Putamen (tissue), 1 donor: ENCODE measurements at places on chromosomes 4 and X.

GRCh38 chr4:98688411-98689290 is 30.2 kb upstream of the TSPAN5 start:
- DNase-seq: no peak

DNA sequence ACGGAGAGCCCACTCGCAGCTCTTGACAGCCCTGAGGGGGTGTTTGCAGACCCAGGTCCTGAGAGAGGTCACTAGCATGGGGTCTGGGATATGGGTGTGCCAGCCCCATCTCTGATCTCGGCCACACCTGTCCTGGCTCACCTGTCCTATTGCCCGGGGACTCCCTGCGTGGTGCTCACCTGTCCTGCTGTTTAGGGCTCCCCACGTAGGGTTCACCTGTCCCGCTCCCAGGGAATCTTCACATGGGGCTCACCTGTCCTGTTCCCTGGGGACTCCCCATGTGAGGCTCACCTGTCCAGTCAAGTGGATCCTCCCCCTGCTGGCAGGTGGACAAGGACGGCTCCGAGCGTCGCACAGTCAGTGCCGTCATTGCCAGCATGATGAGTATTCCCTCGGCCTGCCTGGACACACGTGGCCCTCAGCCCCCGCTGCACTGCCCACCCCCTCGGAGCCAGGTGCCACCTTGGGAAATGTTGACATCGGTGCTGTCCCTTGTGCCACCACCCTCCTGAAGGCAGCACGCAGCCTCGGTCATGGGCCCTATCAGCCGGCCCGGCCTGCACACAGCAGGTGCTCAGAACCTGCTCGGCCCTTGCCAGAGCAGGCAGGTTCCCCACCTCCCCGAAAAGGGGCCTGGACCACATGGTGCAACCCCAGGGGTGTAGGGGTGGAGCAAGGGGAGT is 6.3 kb downstream of the SLC49A3 start:
- DNase-seq: no peak

GRCh38 chr4:119032921-119033685 is 102.5 kb upstream of the MYOZ2 start:
- DNase-seq: no peak

DNA sequence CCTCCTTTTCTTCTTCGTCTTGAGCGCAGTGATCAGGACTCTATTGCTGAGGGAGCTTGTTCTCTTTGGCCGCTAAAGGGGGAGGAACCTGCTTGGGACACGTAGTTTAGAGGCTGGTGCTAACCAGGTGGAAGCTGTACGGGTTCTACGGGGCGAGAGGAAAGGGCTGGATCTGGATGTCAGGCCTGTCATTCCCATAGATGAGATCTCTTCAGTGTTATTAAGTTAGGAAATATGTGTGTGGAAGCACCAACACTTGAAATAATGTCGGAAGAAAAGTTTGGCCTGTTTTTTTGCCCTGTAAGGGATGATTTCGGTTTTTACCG is 643 bp downstream of the SRP72 start:
- peak; percentile 53 for DNase-seq

GRCh38 chrX:11244636-11245035 is 48.6 kb upstream of the AMELX start:
- no peak for DNase-seq

DNA sequence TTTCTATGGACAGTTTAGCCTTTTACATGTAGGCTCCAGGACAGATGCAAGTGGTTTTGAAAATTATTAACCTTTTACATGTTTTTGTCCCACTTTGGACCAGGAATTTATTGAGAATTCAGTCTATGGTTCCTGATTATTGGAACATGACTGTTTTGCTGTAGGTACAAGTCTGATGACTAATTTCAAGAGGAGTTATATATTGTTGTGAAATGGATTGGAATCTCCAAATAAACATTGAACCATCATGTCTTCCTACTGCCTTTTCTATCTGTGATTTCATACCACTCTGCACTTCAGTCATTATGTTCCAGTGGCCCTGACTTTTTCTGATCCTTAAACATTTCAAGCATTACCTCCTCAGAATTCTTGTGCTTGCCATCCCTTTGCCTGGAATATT is 35.9 kb downstream of the TBC1D19 start:
- no peak for DNase-seq

GRCh38 chrX:10054396-10054795 is 87.2 kb downstream of the CLDN34 start:
- no peak for DNase-seq

DNA sequence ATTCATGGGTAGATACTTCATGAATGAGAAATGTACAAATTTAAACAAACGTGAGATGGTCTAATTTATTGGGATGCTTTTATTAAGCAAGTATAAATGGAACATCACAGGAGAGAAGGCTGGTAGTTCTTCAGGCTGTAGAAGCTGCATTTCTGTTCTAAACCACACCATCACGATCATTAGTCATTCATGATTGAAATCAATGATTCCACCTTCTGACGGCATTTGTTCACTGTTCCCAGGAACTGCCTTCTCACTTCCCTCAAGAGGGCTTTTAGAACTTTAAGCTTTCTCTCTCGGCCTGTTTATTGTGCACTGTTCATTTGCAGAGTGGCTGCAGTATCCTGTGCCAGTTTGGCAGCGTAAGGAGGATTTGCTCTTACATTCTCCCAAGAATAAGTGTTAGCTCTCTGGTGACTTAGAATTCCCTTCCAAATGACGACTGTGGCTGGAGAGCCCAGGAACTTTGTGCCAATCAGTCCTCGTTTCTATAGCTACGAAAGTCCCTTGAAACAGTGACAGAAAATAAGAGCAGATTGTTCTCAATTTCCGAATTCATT is 54.7 kb downstream of the MFAP3L start:
- DNase-seq: peak; percentile 72

GRCh38 chrX:16087076-16087475 is 36.3 kb upstream of the GRPR start:
- no peak for DNase-seq

DNA sequence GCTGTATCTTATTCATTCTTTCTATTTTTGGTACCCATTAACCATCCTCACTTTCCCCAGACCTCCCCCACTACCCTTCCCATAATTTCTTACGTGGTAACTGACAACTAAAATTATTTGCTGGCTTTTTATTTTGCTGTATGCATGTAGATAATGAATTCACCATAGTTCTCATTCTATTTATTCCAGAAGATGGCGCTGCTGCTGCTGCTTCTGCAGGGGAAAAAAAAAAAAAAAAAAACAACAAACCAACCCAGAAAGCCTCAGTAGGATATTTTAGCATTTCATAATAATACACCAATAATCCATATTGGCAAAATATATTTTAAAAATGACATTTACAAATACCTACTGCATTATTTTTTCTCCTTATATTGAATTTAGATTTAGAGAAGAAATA is 416.6 kb upstream of the MAGEB18 start:
- DNase-seq: no peak

- no peak for DNase-seq
Observed at GRCh38 chrX:40736170-40736505, 796 bp upstream of the MED14 start.

GRCh38 chr4:181957088-181957487 is 286.1 kb upstream of the TENM3 start:
- no peak for DNase-seq

GRCh38 chr4:24089851-24090534 is 200.1 kb upstream of the PPARGC1A start:
- DNase-seq: no peak

DNA sequence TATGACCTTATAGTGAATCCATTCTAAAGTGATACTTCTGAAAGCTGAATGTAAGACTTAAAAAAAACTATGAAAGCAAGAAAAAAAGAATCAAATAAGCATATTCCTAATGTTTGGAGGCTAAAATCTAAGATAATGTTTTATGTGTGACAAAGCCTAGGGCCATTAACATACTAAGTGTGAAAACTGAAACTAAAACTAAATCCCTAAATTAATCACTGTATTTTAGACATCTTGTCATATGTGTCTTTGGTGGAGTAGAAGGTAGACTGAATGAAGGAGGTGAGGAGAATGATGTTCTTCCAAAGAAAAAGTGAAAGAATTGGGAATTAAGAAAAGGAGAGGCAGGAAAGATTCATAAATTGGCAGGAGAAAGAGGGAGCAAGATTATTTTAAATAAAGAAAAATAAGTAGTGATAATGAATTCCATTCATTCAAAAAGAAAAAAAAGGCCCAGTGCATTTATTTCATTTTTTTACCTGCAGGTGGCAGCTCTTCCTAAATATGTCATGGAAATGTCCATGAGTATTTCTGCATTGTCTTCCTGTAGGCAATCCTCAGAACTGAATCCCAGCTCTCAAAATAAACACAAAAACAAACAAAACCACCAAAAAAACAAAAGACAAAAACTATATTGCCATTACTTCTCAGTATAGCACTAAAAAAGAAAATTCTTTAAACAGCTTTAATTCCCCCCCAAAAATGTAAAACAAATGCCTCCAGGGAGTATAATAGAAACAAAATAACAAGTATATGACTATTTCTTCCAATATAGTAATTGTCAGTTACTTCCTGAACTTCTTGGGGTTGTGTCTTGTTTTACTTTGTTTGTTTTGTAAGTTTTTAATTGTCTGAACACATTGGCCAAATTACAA is 17.0 kb upstream of the AP1AR start:
- no peak for DNase-seq

GRCh38 chrX:12970691-12971202 is 4.2 kb upstream of the TMSB4X start:
- no peak for DNase-seq

GRCh38 chr4:7647600-7648543 is 213.1 kb upstream of the PSAPL1 start:
- no peak for DNase-seq
